Skin of body (tissue), 3 donors: ENCODE measurements at places on chromosomes 7 and 10. TPM values are rescaled to one million over a fixed set of nuclear protein-coding genes. Genes with fewer than 3 reads are reported as not detected.
A peak's percentile ranks its signal among the peaks of the same experiment; 100 is the strongest.

DNA sequence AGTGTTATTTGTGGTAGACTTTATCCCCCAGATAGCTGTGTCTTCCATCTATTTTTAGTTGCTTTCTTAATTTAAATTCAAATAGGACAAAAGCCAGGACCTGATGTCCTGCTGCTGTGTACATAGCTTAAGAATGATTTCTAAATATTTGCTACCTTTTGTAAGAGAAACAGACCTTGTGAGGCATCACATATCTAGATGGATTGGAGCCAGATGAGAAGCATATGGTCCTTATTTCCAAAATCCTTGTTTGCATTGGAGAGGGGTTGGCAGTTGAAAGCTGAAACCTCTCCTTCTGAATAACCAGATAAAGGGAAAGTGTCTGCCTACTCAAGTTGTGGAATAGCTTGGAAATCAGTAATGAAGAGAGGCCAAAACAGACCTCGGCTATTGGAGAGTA is 50.7 kb upstream of the AMPH start:
- no peak for DNase-seq

Gene IL6
- total RNA-seq = 0.30 TPM

Gene MAT1A
- total RNA-seq = 0.30 TPM

- peak; percentile 19 for DNase-seq
Measured at GRCh38 chr7:134452419-134452838, 6.5 kb downstream of the AKR1B1 start.

Gene VENTX
- 0.20 TPM for total RNA-seq

Gene ASB15
- total RNA-seq = 0.59 TPM

GRCh38 chr7:130361681-130362080 is 17.1 kb downstream of the CPA5 start:
- no peak for DNase-seq

Gene ZNF727
- 0.30 TPM for total RNA-seq

Gene CFAP70
- 3.4 TPM for total RNA-seq

- no peak for DNase-seq
Measured at GRCh38 chr7:73941836-73942551, 81.0 kb downstream of the TMEM270 start.

DNA sequence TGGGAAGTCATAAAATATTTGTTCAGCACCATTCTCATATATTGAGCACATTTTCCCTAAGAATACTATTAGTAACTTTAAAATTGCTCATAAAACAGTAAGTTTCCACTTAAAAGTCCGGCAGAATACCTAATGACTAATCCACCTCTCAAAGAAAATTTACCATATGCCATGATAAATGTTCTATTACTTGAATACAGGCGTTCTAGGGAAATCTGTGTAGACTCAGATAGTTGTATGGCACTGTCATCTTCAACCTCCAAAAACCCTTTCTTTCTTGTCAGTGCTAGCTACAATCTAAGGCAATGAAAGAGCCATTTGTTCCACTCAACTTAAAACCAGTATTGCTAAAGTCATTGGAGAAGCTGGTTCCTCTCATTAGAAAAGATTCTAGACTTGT is 7.3 kb downstream of the GPR37 start:
- no peak for DNase-seq

GRCh38 chr7:34787586-34787985 is 129.6 kb downstream of the NPSR1 start:
- no peak for DNase-seq
